Activated CD4-positive, alpha-beta T cell treated with anti-CD3 and anti-CD28 coated beads, Interleukin-2, amount 50 U/mL, for 48 hours (primary cell): ENCODE measurements at places on chromosomes 7 and 10.

DNA sequence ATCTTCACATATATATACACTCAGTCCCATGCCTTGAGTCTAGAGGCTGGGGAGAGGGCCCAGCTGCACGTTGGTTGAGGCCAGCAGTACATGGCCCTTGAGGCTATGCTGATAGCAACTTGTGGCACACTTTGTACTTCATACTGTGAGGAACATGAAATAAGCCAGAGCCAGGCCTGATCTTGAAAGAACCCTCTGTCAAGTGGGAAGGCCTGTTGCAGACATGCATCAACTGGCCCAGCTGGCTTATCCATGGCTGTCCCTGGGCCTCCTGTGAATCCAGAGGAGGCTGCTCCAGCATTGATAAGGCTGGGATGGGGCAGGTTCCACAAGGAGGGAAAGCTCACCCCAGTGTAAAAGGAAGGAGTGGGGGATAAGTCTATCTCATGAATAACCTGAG, 140.4 kb downstream of the NRF1 start:
- no peak for DNase-seq

- no peak for DNase-seq
Measured at GRCh38 chr7:15099074-15099473, 196.5 kb upstream of the DGKB start.

- DNase-seq, result no peak
Measured at GRCh38 chr7:155998766-155999630, 186.7 kb upstream of the SHH start.

- no peak for DNase-seq
Measured at GRCh38 chr7:65960351-65961074, 21.5 kb downstream of the GUSB start.

DNA sequence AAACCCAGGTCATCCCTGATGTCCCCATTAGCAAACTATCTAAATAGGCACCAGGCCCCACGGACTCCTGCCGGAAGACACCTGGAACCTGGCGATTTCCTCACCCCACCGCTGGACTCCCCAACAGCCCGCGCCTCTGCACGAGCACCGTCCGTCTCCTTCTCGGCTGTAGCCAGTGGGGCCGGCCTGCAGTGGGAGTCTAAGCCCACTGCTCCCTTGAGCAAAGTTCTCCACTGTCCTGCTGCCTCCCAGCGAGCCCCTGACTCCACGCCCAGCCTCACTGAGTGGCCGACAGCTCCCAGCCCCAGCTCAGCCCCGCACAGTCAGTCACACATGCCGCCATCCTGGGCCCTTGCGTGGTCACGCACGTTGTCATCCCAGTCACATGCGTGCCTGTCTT, 211.3 kb upstream of the PPP2R2D start:
- no peak for DNase-seq

- DNase-seq, result peak; percentile 14
Measured at GRCh38 chr10:77643795-77644468, 6.3 kb upstream of the KCNMA1 start.
